ENCODE measurements at places on chromosomes 11 and 22.

DNA sequence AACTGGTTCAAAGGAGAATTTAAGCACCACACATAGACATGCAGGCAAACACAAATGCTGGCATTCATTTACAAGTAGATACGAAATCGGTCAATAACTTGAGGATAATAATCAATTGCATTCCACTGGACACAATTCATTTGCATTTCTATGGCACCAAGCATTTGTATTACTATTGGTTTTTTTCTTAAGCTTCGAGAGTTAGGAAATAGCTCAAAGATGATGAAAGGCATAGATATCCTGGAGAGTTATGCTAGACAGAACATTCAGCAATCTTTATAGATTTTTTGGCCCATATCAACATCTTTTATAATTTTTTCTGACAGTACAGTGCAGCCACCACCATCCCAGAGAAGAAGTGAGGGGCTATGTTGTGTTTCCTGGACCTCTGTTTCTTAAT, 544.4 kb downstream of the MIAT start:
- DNase-seq, result no peak

- DNase-seq, result no peak
Measured at GRCh38 chr11:82752801-82753200, 19.1 kb upstream of the FAM181B start.

DNA sequence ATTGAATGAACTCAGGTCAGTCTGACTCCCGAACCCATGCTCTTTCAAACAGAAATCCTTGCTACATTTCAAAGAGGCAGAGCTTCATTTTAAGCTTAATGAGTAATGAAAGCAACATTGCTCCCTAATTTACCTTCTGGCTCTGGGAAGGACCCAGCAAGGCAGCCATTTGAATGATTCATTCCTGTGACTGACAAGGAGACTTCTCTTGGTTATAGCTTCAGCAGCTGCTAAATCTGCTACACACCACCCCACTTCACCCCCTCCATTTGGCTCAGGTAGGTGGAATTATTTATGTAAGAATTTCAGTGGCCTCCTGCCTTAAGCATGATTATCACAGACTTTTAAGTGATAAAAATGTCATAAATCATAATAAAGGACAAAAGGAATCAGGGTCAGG, 117.7 kb downstream of the KCNC1 start:
- no peak for DNase-seq

- no peak for DNase-seq
Measured at GRCh38 chr11:134655189-134655989, 243.3 kb upstream of the B3GAT1 start.

- DNase-seq, result no peak
Measured at GRCh38 chr11:10934293-10934860, 76.5 kb upstream of the ZBED5 start.

DNA sequence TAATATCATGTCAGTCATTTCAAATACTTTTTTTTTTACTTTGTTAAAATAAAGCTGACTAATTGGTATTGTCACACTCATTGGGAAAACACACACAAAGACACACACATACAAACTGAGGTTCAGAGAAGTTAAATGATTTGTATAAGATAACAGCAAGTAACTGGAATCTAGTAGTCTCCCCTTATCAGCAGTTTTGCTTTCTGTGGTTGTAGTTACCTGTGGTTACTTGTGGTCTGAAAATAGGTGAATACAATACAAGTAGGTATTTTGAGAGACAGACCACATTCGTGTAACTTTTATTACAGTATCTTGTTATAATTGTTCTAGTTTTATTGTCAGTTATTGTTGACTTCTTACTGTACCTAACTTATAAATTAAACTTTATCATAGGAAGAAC, 610.9 kb downstream of the CNTN5 start:
- no peak for DNase-seq

DNA sequence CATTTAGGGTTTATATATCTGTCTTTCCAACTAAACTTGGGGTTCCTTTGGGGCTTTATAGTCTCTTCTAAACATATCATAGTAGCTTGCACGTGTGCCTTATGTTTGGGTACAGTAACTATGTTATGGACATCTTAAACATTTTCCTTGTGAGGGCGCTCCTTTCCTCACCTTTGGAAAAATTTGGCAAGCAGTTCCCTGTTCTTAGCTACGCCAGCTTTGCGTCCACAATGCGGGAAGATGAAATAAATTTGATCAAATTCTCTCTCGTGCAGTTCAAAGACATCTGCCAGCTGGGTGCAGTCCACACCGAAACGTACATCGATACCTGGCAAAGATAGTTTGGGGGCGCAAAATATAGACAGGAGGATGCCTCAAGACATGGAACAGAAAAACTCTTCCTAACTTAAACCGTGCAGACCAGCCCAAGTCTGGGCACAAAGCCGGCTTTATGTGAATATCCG, 548 bp downstream of the FDXACB1 start:
- peak; percentile 87 for DNase-seq

DNA sequence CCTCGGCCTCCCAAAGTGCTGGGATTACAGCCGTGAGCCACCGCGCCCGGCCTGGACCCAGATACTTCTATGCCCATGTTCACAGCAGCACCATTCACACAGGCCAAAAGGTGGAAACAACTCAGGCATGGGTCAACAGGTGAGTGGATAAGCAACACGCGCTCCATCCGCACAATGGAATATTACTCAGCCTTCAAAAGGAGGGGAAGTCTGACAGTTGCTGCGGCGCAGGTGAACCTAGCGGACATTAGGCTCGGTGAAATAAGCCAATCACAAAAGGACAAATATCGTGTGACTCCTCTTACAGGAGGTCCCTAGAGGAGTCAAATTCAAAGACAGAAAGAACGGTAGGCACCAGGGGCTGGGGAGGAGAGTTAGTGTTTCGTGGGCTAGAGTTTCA, 47.0 kb downstream of the TRMU start:
- no peak for DNase-seq

GRCh38 chr11:102727890-102728289, 3.1 kb upstream of the MMP8 start:
- DNase-seq, result peak; percentile 30

GRCh38 chr22:35150183-35151107, 84.5 kb downstream of the ISX start:
- DNase-seq, result peak; percentile 22

- DNase-seq, result no peak
Measured at GRCh38 chr22:41302021-41302767, 869 bp downstream of the ZC3H7B start.

DNA sequence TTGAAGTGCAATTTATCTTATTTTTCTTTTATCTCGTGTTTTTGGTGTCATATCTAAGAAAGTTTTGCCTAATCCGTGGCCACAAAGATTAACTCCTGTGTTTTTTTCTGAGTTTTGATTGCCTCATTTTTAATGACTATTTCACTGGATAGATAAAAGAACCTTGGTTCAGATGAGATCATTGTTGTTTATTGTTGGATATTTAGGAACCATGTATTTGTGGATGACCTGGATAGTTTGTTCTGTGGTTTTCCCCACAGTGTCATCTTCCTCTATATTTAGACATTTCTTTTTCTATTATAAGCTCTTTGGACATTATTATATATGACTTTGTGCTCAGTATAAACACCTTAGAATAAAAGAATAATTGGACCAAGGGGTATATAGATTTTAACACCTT, 37.2 kb downstream of the PPP6R3 start:
- DNase-seq, result no peak

DNA sequence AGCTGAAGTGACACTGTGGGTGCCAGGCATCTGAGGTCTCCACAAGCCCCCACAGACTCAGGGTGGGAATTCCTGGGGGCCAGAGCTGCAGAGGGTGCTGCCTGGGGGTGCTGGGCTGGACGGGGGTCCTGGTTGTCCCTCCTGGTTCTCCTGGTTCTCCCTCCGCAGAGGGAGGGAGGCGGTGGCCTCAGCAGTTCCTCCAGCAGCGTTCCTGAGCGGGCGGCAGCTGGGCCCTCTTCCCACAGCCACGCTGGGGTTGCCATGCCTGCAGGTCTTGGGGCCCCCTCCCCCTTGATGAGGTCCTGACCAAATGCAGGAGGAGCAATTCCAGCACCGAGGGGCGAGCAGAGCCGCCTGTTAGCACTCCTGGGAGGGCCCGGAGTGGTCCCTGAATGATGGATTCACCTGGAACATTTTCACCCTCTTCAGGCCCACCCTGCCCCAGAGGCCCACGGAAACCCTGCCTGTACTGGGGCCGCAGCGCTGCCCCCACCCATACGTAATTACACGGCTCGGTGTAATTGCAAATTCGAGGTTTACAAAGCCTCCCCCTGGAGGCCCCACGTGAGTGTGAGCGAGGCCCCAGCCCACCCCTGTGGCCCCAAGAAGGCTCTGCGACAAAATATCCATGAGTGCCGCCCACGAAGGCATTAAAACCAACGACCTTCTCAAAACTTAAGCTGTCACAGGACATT, 635 bp downstream of the C11orf21 start:
- DNase-seq, result no peak

DNA sequence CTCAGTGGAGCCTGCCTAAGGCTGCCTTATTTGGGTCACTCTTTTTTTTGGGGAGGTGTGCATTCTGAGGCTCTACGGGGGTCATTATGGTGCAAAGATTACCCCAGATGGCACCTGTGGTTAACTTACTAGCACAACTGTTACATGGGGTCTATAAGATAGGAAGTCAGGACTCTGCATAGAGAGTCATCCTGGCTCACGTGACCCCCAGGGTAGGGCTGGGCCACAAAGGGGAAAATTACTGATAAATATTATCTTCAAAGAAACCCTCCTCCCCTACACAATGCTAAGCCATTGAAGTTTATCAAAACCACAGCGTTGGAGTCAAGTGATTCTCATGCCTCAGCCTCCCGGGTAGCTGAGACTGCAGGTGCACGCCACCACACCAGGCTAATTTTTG, 397.1 kb downstream of the MN1 start:
- DNase-seq, result no peak

- no peak for DNase-seq
Measured at GRCh38 chr11:117876341-117877119, at the start of gene FXYD6. Gene FXYD6 (minus strand): TSS chr11:117876658. CDS start chr11:117842776, 33,882 bp downstream.
